H7 (cell line): ENCODE measurements at places on chromosomes 2 and 18.

DNA sequence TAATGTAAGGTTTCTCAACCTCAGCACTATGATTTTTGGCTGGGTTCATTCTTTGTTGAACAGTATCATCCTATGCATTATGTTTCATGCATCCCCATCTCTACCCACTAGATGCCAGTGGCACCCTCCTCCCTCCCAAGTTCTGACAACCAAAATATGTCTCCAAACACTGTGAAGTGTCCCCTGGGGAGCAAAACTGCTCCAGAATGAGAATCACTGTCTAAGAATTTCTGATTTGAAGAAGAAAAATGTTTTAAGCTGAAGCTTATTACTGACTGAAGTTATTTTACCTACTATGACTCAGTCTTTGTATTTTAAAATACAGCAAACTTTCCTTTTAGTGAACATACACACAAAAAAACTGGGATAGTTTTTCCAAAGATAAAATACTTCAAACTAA is 3.4 kb downstream of the THADA start:
- no peak for DNase-seq

DNA sequence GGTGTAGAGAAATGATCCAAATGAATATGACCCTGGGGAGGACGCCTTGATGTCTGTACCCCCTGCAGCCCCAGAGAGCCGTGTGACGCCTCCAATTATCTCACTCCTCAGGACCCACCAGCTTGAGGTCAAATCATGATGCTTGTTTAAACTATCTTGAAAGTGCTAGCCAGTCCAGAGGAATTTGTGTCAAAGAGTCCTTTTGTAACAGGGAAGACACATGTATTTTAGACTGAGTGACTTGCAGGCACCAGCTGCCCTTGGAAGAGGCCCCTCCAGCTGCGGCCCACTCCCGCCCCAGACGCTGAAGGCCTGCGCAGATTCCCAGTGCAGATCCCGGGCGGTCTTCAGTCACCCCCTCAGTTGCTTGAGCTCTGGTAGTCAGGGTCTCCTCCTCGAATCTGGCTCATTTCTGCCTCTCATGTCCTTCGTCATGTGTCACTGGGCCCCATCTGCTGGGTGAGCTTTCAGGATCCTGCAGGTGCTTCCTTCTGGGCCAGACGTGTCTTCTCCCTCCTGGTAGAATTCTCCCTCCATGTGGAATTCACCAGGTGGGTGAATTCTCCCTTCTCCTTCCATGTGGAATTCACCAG is 77.4 kb downstream of the RNF144A start:
- DNase-seq = no peak

DNA sequence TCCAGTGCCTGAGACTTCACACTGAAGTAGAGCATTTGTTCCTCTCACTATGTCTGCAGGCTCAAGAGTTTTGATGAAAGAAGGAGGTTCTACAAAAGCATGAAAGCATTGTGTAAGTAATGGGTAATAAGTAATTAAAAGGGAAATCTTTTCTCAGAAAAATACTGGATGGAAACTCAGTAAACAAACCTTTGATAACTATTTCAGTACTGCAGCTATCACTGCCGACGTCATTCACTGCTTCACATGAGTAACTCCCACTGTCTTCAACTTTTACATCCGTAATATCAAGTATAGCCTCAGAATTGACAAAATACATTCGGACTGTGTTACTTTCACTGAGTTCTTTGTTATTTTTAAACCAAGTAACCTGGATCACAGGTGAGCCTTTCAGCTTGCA is 72.7 kb downstream of the TTN start:
- DNase-seq = no peak

GRCh38 chr18:41828137-41828536 is 126.9 kb upstream of the PIK3C3 start:
- no peak for DNase-seq

GRCh38 chr18:10928011-10928771 is 221.2 kb downstream of the PIEZO2 start:
- DNase-seq = no peak

DNA sequence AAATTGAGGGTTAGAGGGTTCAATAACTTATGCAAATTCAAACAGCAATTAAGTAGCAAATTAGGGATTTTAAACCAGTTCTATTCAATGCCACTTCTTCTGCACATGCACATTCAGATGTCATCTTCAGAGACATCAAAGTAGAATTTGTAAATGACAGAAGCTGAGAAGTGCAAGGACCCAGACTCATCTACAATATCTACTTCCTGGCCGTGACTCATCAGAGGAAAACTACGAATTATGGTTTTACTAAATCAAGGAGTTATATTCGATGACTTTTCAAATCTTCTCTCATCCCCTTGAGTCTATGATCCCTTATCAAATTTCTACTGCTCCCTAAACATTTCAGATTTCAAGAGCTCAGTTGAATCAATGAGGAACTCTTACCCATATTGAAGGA is 20.0 kb upstream of the STAT4 start:
- no peak for DNase-seq

DNA sequence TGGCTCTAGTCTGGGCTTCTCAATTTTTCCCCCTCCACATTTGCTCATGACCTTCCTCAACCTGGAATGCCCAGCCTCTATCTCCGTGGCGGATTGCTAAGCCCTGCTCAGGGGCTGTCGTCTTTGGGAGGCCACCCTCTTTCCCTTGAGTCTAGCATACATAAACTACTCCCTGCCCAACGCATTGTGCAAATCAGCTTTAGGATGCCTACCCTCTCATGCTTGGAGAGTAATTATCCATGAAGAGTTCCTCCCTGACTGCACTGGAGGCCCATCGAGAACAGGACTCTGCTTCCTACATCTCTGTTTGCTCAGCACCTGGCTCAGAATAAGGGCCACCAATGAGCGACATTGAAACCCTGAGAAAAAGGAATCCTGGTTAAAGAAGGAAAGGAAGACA is 53.7 kb upstream of the NPAS2 start:
- DNase-seq = no peak

GRCh38 chr2:219116776-219117646 is 43.6 kb downstream of the NHEJ1 start:
- DNase-seq = no peak

DNA sequence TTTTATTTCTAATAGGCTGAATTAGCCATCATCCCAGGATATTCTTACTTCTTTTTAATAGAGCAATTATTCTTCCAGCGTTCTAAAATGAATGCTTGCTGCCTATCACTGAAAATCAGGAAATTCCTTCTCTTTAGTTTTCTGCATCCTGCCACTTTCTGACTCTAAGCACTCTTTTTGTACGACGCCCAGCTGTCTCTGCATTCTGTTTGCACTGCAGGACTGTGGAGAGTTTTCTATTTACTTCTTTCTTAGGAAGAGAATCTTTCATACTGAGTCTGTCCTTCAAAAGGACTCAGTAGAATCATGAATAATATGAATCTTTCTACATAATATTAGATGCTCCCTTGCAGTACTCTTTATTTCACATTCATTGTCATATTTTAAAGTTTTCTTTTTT is 360.4 kb upstream of the DSEL start:
- no peak for DNase-seq

- no peak for DNase-seq
Observed at GRCh38 chr2:102888514-102888913, 126.7 kb downstream of the TMEM182 start.

GRCh38 chr18:54390838-54391237 is 33.1 kb downstream of the C18orf54 start:
- DNase-seq = no peak

- DNase-seq = no peak
Observed at GRCh38 chr2:233691443-233692433, 952 bp upstream of the UGT1A6 start.

DNA sequence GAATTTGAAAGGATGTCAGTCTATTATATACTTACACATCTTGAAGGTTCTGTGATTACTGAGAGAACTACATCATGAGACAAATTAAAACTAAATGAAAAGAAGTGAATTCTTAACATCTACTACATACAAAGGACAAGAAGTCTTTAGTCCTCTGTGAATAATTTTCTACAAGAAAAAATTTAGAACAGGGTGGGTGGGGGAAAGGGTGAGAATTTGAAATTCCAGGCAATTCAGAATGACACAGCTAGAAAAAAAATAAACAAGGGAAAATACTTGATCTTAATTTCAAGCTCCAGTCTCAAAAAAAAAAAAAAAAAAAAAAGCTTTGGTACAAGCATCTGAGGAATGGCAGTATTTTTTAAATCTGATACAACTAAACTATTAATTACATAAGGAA is 15.5 kb downstream of the CUL3 start:
- DNase-seq = no peak

DNA sequence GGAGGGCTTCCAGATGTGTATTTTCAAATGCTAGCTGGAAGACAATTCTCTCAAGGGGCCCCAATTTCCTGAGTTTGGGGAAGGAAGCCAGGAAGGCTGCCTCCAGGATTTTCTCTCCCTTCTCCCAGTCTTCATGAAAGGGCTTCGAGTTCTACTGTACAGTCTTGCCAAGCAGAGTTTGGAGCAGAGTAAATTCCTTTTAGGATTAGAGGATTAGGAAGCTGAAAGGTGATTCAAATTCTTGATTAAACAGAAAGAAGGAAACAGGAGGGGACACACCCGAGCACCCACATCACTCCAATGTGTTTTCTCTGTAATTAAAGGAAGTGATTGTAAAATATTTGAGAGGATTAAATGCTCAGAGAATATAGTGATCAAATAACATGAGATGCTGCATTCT is 217.8 kb downstream of the SETBP1 start:
- DNase-seq = no peak

- no peak for DNase-seq
Observed at GRCh38 chr2:175627405-175627804, 374.7 kb downstream of the LNPK start.

- peak; percentile 77 for DNase-seq
Observed at GRCh38 chr2:729376-729861, 52.2 kb upstream of the TMEM18 start.

- DNase-seq = no peak
Observed at GRCh38 chr2:5352286-5352685, 339.9 kb upstream of the SOX11 start.

- DNase-seq = no peak
Observed at GRCh38 chr2:140593132-140593531, 1537.7 kb downstream of the LRP1B start.

GRCh38 chr2:196977507-196977906 is 51.0 kb upstream of the PGAP1 start:
- no peak for DNase-seq

- no peak for DNase-seq
Observed at GRCh38 chr2:187124529-187124928, 275.6 kb upstream of the ZSWIM2 start.

DNA sequence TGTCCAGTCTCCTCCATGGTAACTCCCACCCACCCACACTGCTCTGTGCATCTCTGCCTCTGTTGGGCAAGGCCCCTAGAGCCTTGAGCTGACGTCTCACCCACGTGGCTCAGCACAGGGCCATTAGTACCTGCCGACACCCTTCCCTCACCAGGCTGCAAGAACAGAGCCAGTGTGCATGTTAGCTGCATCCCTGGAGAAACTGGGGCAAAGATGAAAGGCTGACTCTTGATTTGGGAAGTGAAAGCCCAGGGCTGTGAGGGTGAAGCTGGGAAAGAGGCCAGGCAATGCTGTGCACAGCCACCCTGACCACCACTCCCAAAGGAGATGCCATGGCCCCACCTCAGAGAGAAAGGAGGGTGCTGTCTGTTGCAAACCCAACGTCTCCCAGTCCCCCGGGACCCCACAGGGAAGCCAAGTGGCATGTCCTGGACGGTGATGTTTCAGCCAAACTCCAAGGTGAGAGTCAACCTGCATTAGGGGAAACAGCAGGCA is 20.0 kb upstream of the HPCAL1 start:
- DNase-seq = no peak

DNA sequence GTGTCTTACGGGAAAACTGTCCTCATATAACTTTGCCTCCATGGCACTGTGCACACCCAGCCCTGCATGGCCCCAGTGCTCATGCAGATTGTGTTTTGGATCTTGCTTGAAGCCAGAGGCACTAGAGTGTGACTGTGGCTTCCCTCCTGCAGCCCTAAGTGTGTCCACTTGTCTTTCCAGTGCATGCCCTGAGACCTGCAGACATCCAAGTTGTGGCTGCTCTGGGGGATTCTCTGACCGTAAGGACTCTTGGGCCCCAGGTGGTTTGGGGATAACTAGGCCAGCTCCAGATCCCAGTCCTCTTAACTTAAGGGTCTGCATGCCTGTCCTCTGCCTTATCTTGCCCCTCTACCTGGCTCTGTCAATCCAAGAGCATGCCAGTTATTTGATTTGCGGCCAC is 96.6 kb downstream of the PLB1 start:
- DNase-seq = no peak

GRCh38 chr2:23449413-23449812 is 64.4 kb downstream of the KLHL29 start:
- DNase-seq = no peak

DNA sequence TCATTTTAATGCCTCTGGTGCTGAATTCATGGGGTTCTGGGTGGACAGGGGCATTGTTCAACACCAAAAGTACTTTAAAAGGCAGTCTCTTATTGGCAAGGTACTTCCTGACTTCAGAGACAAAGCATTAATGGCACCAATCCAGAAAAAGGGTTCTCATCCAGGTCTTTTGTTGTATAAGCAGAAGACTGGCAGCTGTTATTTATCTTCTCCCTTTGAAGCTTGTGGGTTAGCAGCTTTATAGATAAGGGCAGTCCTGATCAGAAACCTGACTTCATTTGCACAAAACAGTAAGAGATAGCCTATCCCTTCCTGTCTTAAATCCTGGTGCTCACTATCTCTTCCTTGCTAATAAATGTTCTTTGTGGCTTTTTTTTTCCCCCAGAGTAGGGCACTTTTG is 68.8 kb downstream of the VPS54 start:
- no peak for DNase-seq
